NCI-H1694 treated with DMSO at 0.1 percent for 48 hours (cell line): ENCODE measurements at places on chromosomes 1 and 21.

- DNase-seq, result no peak
Observed at GRCh38 chr21:37251294-37251634, 15.9 kb downstream of the VPS26C start.

GRCh38 chr1:51630922-51631321 is 14.0 kb downstream of the OSBPL9 start:
- DNase-seq, result no peak

GRCh38 chr1:81209461-81209860 is 591.3 kb upstream of the ADGRL2 start:
- no peak for DNase-seq

DNA sequence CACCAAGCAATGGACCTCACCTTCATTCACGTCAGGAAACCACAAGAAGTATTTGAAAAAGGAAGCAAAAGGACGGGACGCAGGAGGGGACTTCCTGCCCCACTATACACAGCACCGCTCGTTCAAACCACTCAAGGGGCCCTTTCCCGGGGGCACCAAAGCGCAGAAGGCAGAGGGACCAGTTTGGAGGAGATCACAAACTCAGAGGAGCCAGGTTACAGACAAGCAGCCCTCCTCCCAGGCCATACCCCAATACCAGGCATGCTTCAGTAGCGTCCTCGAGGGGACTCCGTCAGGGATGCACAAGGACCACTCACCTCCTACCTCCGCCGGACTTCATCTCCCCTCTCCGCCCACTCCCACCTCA is 685 bp downstream of the CRTC2 start:
- peak; percentile 28 for DNase-seq

GRCh38 chr1:171741872-171742576 is at the start of gene VAMP4:
VAMP4 (minus strand) TSS chr1:171742065; CDS start chr1:171738414, 3,651 bp downstream.
- DNase-seq, result peak; percentile 89

DNA sequence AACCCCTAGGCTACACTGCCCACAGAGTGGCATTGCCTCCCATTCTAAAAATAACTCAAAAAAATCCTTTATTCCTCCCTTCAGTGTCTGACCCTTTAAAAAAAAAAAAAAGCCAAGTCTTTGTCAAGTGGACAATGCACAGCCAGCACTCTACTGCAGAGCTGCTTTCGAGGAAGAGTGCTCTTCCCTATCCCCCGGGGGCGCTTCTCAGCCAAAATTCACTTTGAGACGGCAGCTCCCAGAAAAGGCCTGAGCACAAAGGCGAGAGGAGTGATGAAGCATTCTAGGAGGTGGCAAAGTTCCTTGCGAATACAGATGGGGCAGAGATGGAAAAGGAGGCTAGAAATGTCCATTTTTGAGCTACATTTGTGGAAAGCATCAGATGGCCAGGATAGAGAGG is 23.3 kb downstream of the EPHA10 start:
- no peak for DNase-seq
